ENCODE measurements at places on chromosomes 7 and 10.

DNA sequence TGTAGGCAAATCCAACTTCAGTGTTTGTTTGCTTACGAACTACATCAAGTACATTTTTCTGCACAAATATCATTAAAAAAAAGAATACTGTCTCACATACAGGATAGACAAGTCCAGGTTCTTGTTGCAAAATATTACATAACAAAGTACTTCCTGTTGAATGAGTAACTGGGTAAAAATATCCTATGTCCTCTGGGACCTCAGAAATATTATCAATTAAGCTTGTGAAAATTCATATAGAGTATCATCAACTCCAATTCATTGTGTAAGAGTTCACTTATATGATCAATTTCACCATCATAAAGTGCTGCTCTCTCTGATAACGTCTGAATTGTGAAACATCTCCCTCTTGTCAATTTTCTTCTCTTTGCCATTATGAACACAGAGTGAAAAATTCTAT is 22.6 kb downstream of the HERC4 start:
- DNase-seq = no peak

DNA sequence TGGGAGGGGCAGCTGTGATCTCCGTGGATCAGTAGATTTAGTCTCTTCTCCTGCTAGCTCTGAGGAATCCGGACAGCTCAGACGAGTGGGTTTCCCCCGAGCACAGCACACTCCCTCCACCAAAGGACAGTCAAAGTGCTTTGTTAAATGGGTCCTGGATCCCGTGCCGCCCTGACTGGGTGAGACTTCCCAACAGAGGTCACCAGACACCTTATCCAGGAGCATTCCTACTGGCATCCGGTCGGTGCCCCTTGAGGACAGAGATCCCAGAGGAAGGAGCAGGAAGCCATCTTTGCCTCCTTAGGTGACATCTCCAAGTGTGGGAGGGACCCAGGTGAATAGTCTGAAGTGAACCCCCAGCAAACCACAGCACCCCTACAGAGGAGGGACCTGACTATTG is 1148.9 kb downstream of the CNTNAP2 start:
- no peak for DNase-seq

DNA sequence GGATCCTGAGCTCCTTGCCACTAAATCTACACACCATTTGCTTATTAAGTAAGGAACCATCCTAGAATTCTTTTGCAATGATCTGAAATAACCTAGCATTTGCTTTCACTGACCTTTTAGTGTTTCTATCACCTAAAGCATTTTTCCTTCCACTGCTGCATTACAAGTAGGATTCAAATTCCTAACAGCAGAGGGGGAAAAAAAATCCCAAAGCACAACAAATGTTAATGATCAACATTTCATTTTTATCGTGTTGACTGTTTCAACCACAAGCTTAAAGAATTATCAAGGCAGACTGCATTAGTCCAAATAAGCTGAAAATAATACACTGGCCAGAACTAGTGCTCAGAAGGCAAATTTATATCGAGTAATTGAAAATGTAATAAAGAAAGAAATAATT is 174.7 kb upstream of the TCF7L2 start:
- DNase-seq = no peak

DNA sequence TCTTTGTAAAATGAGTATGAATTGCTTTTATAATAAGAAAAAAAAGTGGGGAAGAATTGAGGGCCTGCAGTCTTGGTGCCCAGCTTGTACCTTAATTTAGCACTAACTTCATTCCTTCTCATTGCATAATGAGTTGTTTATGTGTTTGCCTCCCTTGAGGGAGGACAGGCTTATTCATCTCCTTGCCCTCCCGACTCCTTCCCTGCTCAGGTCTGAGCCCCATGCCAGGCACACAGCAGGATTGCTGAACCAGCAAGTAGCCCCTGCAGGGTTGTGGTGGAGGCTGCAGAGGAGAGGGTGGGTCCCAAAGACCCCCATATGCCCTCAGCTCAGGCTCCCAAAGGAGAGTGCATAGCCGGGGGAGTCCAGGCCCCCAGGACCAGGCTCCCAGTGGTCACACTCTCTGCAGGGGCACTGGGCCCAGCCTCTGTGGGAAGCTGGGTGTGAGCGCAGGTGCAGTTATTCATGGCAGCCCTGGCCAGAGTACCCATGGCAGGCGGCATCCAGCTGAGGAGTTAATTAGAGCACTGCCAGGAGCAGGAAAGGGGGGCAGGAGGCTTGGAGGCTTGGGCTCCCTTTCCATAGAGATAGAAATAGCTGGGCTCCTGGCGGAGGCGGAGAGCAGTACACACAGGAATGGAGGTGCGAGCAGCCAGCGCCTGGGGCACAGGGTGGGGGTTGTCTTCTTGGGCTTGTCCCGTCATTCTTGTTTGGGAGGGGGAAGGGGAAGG is 28.2 kb upstream of the GOLGA7B start:
- no peak for DNase-seq

DNA sequence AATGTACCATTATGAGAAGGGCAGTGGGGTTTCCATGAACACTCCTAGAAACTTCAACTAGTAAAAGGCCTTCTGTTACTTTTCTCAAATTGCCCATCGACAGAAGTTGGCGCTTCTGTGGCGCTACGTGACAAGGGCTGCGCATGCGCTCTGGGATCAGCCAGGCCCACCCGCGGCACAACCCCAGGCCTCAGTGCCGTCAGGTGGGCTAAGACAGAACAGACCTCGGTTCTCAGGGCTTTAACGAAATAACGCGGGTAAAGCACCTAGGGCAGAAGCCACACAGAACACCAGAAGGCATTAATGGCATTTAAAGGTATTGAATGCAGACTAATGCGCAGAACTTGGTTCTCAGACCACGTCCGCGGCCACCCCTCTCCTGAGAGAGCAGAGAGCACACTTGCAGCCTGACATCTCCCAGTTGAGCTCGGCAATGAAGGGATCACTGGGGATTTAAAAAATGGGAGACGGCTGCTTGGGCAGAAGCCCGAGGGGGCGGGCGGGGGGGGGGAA is 67.6 kb upstream of the CTNNA3 start:
- peak; percentile 80 for DNase-seq

GRCh38 chr10:3907514-3907913 is 122.5 kb upstream of the KLF6 start:
- DNase-seq = no peak

DNA sequence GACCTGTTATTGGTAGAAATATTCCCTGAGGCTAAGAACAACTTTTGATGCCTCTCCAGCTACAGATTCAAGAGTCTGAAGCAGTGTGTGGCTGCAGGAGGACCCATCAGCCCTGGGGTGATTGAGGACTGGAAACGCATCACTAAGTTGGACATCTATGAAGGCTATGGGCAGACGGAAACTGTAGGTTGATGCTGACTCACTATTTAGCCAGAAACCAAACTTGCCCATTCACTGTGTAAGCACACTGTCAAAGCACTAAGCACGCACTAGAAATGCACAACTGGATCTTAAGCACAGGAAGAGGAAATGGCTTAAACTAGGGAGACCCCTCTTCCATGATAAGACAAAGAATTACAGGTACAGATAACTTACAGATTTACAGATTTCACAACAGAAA is 20.8 kb downstream of the ACSM6 start:
- DNase-seq = no peak

- DNase-seq = no peak
These were observed 69.4 kb downstream of the ZRANB1 start for GRCh38 chr10:125011171-125011925.

- no peak for DNase-seq
These were observed 79.6 kb downstream of the ARL5B start for GRCh38 chr10:18738835-18739234.

DNA sequence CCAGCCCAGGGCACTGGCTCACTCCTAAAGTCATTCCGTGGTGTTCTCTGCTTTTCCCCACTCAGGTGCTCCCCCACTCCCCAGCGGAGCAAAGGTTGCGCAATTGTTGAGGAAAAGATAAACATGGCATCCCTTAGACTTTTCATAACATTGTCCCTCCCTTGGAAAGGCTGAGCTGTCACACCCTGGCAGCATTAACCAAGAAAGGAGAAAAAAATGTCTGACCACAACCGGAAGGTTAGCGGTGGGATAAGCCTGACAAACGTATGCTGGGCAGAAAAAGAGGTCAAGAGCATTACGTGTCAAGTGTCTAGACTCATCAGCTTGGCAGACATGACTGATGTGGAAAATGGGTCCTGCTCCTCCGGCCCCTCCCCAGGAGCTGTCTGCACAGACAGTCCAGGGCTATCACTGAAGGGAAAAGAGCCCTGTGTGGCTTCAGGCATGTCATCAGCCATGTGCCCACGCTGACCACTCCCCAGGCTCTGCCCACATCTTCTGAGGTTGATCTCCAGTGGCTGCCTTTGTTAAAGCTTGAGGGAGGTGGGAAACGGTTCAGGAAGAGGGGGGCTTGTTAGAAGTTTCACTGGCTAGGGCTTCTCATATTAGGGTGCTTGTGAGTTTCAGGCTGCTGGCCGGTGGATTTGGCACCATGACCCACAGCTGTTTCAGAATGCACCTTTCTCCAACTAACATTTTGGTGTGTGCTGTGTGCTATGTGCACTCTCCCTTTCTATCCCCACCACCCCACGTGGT is 30.1 kb downstream of the BTBD16 start:
- no peak for DNase-seq
